ENCODE measurements at places on chromosomes 3 and 15.

DNA sequence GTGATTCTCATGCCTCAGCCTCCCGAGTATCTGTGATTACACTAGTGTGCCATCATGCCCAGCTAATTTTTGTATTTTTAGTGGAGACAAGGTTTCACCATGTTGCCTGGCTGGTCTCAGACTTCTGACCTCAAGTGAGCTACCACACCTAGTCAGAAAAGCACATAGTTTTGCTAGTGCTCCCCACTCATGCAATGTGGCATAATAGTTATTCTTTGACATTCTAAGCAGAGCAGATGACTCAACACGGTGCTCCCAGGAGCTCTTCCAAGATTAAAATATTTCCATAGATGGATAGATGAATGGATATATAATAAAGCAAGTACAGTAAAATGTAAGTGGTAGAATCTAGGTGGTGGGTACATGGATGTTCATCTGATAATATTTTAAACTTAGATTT is 53.1 kb upstream of the GK5 start:
- DNase-seq: no peak

DNA sequence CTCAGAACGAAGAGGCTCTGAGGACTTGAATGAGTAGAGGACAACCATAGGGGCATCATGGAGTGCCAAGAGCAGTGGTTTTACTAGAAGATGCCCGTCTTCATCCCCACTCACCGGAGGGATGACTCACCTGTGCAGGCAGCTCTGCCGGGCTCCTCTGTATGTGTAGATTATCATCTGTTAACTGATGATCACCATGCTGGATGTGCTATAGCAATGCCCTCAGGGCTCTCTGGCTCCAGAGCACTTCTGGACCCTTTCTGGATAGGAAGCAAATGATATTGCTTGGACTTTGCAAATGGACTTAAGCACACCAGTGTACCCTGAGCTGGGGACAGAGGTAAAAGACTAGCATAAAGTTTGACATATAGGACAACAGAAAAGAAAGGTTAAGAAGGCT is 10.2 kb upstream of the TGFBR2 start:
- DNase-seq: no peak

GRCh38 chr3:129836381-129837064 is 57.0 kb downstream of the TMCC1 start:
- peak; percentile 43 for DNase-seq

- no peak for DNase-seq
Observed at GRCh38 chr3:62379321-62379798, 6.0 kb upstream of the FEZF2 start.

GRCh38 chr3:126051741-126052140 is 32.2 kb downstream of the SLC41A3 start:
- no peak for DNase-seq

GRCh38 chr3:142853270-142854168 is 35.4 kb downstream of the PCOLCE2 start:
- DNase-seq: no peak
